Activated naive CD4-positive, alpha-beta T cell treated with Interleukin-2 at 50 U/mL for 16 hours (primary cell): ENCODE measurements at places on chromosomes 11 and 22.

- no peak for DNase-seq
Observed at GRCh38 chr22:28917747-28918549, 34.6 kb downstream of the ZNRF3 start.

GRCh38 chr11:86186386-86186785, 58.2 kb upstream of the EED start:
- DNase-seq = no peak

GRCh38 chr11:84103096-84103495, 816.9 kb upstream of the CCDC90B start:
- no peak for DNase-seq

DNA sequence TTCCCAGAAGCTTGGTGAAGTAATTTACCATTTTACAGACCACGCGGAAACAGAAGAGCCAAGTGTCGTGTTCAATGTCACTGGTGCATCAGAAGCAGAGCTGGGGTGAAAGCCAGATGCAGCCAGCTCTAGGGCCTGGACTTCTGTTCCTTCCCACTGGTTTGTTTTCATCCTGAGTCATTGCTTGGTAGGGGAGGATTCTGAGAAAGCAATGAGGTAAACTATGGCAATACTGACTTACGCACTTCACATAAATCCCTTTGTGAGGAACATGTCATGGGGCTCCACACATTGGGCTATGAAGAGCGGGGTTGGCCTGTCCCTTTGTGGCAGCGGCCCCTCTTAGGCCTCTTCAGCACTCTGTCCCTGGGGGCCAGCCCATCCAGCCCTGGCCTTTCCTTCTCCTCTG, 52.4 kb upstream of the RBFOX2 start:
- DNase-seq = no peak

DNA sequence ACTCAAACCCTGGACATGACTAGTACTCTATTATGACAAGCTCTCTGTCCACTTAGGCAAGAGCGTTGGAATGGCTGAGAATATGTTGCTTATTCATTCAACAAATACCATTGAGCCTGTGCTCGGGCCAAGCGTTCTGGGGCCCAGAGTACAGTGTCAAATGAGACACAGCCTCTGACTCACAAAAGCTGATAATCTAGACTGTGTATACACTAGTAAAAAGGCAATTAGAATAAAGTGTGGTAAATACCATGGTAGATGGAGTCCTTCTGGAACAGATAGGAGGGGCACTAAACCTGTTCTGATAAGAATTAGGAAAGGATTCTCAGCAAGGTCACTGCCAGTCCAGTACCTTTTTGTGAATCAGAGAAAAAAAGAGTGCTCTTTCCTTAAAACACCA, 24.7 kb downstream of the KCNE3 start:
- no peak for DNase-seq

GRCh38 chr11:67517784-67518552, 5.3 kb downstream of the CABP2 start:
- no peak for DNase-seq
